ENCODE measurements at places on chromosomes 3 and 15.

DNA sequence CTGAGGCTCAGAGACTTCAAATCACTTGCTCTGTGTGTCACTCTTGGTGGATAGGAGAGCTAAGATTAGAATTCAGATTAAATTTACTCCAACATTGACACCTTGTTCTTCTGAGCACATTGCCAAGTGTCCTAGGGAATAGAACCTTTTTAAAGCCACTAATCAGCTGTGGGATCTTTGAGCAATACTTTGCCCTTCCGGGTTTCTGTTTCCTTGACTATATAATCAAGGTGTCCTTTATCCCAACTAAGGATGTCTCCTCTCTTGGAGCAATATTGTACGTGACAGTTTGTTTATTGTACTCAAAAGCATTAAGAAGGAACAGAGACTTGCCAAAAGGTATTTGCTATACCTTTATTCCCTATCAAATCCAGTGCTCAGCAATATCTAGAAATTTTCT lies 170.9 kb upstream of the CADPS start:
- no peak for DNase-seq

DNA sequence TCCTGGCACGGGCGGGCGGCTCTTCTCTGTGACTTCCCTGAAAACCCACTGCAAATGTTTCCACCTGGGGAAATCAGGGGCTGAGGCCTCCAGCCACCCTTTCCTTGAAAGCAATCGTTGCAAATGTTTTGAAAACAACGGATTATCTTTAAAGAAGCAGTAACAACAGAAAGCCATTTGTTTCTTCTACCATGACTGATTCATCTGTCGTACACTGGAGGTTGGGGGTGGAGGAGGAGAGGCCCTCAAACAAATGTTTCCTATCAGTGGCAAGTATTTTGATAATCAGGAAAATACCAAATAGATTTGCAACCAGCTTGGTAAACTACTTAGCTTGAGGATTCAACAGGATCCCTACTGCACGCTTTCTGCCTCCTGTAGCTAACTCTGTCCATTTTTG lies 114.9 kb downstream of the PDZRN3 start:
- DNase-seq, result no peak

DNA sequence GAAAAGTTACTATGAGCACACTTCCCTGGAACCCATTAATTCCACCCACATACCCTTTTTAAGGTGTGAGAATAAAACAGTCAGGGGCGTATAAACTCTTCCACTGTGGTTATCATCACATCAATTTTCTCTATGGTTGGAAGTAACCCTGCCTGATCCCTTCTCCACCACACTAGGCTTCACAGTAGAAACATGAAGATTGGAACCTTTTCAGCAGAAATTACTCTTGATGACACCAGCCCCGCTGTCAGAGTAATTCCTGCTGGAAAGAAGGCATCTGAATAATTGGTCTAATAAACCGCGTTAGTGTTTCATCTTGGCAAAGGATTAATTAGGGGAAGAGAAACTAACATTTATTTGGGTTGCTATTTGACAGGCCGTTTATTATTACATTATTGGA lies 278.4 kb downstream of the MFSD1 start:
- no peak for DNase-seq

DNA sequence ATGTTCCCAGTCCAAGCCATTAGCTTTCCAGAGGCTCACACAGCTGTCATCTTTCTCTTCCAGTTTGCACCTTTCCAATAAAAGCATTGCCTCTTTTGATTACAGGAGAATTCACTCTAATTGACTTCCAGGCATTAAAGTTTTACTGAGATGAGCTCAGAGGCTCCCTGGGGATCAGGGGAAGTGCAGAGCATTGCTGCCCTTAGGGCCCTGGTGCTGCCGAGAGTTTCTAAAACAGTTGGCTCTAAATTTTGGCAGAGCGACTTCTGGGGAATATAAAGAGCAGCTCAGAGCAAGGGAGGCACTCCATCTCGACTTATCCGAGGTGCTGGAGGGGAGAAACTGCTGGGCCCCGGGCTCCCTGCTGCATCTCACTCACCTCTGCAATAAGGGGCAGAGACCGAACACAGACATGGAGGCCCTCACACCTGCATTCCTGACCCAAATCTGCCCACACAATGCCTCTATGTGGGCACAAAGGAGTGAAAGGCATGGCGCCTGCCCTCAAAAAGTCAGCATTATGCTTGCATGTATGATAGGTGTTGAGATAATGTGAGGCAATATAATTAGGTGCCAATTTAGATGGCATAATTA lies 61.7 kb downstream of the SCN11A start:
- DNase-seq, result no peak

DNA sequence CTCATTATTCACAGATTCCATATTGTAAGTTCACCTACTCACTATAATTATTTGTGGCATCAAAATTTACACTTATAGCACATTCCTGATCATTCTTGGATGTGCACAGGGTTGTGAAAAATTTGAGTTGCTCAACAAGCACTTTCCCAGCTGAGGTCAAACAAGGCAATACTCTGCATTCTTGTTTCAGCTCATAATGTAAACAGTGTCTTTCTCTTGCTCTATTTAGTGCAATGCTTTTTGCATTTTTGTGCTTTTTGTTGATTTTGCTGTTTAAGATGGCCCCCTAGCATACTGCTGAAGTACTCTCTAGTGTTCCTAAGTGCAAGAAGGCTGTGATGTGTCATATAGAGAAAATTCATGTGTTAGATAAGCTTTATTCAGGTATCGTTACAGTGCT lies 66.7 kb upstream of the TNIK start:
- DNase-seq, result no peak

DNA sequence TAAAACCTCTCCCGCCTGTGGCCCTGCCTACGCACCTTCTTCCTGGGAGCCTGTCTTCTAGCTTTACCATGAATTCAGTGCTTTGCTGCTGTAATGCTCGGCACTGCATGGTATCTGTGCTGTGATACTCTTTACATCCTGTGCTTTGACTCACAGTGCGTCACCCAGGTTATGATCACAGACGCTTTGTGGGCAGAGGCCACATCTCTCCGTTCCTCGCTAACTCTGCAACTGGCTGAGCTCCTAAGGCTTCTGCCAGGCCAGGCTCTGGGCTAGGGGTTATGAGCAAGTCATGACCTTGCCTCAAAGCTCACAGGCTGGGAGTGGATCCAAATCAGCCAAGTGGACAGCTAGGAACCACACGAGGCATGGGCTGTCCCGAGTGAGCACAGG lies 23.2 kb downstream of the SPTBN5 start:
- DNase-seq, result no peak

Data from stimulated activated CD4-positive, alpha-beta T cell treated with anti-CD3 and anti-CD28 coated beads, Interleukin-1b, Interleukin-23, amount 100 ng/mL, for 1 hour (primary cell).